ENCODE measurements at places on chromosomes 3 and 15. TPM values are rescaled to one million over a fixed set of nuclear protein-coding genes. Genes with fewer than 3 reads are reported as not detected.

AGBL1 gene
- total RNA-seq: not detected

CYP19A1 gene
- not detected for total RNA-seq

SLC2A2 gene
- total RNA-seq: not detected

GFM1 gene
- total RNA-seq: 78.0 TPM

EPHA6 gene
- total RNA-seq: not detected

FYCO1 gene
- total RNA-seq: 10.4 TPM

KLHL40 gene
- not detected for total RNA-seq

OR5K2 gene
- total RNA-seq: not detected

POTEB2 gene
- total RNA-seq: not detected

FBXO45 gene
- total RNA-seq: 15.6 TPM

CPLX3 gene
- not detected for total RNA-seq

ATP13A5 gene
- total RNA-seq: not detected

TP63 gene
- not detected for total RNA-seq

EFHB gene
- not detected for total RNA-seq

CFAP91 gene
- total RNA-seq: 0.76 TPM
